Effector memory CD4-positive, alpha-beta T cell (primary cell): ENCODE measurements at places on chromosomes 2 and 18.

GRCh38 chr18:22439447-22439846, 21.7 kb upstream of the CTAGE1 start:
- no peak for DNase-seq

- no peak for DNase-seq
Measured at GRCh38 chr2:69298862-69299261, 88.2 kb downstream of the GFPT1 start.

GRCh38 chr2:9364791-9365497, 58.4 kb downstream of the ITGB1BP1 start:
- no peak for DNase-seq

GRCh38 chr18:60090170-60090569, 190.4 kb downstream of the PMAIP1 start:
- no peak for DNase-seq

GRCh38 chr18:23857164-23857552, 157.4 kb upstream of the TTC39C start:
- DNase-seq, result no peak

DNA sequence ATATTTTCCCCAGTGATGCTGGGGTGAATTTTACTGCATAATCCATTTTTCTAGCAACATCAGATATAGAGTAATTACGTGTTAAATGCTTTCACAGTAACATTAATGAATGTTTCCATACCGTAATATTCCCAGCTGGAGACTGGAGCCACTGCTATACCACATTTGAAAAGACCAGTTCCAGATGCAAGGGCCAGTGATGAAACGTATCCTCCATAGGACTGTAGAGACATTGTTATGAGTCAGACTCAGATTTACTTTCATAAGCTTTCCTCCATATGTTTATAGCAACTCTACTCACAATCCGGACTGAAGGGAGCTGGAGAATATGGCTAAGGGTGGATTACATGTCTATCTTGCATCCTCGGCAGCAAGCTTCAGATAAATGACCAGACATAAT, 22.7 kb upstream of the GCG start:
- DNase-seq, result no peak

DNA sequence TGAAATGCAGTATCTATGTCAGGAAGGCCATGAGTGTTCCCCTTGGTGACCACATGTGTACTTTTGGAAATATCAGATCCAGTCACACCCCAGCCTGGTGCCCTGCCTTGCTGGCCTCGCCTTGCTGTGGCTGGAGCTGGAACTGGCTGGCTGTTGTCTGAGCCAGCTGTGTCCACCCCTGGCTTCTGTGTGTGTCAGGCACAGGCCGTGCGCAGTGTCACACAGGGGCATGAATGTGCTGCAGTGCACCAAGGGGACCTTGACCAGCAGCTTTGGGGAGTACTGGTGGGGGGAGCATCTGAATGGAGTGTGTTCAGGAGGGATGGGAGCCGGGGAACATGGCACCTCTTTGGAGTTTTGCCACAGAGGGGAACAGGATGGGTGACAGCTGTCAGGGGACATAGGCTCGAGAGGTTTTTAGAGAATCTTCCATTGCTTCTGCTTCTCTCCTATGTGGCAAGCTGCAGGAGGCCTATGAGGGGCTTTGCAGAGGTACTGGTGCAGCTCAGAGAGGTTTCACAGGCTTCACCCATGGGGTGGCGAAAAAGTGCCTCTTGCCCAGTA, 44.7 kb upstream of the FAHD2A start:
- no peak for DNase-seq

DNA sequence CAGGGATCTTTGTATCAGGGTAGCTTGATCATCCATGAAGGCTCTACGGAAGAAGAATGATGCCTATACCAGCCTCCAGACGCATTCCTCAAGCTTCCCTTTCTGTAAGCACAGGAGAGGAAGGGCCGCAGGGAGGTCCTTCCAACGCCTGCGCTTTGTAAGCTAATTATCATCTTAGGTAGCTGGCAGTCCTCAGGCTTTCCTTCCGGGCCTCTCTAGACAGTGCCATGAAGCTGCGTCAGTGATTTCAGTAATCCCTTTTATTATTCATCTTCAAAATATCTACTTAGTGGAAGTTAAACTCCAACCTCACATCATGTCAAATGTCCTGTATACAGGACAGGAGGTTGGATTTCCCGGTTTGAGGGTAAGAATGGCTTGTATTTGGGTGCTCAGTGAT, 92.3 kb downstream of the ETAA1 start:
- DNase-seq, result no peak

DNA sequence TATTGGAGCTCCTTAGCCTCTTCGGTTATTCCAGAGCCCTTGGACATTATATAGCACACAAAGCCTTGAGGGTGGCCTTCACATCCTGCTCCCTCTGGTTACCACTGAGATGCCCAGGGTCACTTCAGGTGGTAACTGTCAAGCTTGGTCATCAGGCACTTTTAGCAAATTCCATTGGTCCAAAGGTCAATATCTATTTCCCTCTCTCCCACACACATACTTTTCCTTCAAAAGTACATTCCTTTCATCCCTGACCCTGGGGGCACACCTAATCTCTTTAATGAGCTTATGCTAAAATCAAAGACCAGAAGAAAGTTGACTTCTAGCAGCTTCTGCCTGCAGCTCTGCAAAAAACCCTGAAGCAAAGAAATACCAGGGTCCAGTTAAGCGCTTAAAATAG, 172.0 kb upstream of the NRP2 start:
- no peak for DNase-seq

DNA sequence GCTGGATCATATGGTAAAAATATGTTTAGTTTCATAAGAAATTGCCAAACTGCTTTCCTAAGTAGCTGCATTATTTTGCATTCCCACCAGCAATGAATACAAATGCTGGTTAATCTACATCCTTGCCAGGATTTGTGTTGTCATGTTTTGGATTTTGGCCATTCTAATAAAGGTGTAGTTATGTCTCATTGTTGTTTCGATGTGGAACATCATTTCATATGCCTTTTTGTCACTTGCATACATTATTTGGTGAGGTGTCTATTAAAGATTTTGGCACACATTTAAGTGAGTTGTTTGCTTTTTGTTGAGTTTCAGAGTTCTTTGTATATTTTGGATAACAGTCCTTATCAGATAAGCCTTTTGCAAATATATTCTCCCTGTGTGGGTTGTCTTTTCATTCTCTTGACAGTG, 299.2 kb upstream of the TFPI start:
- DNase-seq, result no peak

DNA sequence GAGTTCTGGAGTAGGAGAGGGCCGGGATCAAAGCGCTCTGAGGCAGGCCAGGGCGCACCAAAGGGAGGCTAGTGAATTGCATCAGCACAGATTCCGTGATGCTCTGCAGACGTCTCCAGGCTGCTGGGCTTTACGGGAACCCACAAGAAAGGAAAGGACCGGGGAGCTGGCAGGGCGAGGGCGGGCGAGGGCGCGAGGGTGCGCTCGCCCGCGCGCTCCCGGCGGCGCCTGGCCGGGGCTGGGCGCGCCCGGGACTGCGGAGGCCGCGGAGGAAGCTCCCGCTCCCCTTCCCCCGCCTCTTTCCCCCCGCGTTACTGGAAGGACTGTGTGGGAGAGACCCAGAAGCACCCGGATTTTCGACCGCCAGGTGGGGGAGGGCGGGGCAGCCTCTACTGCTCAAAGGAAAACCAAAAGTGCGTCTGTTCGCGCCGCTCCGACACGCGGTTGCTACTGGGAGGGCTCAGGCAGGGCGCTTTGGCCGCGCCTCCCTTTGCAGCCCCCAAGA, 2.4 kb upstream of the FOSL2 start:
- peak; percentile 81 for DNase-seq

- no peak for DNase-seq
Measured at GRCh38 chr2:219555956-219556355, 12.1 kb downstream of the TMEM198 start.

GRCh38 chr2:42048299-42049220, 739 bp downstream of the PKDCC start:
- no peak for DNase-seq

DNA sequence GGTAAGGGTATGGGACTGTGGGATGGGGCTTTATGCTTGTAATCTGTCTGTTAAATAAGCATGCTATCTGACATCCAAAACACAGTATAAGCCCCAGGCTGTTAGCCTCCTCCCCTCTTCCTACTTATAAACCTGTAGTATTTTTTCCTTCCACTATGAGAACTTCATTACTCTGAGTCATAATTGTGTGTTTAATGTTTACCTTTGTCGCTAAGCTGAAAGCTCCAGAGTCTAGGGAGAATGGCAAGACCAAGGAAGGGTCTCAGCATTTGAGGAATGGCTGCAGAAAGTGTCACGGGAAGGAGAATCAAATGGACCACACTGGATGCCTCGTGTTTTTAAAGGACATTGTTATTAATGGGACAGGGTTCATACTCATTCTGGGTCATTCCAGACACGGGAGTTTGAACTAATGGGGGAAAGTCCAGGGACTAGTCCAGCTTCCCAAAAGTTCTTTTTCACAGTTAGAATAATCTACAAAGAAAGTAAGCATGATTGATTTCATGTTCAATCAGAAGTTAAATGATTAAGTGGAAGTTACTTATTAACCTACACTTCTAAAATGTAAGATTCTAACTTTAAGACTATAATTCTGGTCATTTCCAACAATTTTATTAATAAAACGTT, 292.2 kb downstream of the AFF3 start:
- no peak for DNase-seq

- DNase-seq, result no peak
Measured at GRCh38 chr18:37709740-37710139, 144.1 kb upstream of the CELF4 start.

DNA sequence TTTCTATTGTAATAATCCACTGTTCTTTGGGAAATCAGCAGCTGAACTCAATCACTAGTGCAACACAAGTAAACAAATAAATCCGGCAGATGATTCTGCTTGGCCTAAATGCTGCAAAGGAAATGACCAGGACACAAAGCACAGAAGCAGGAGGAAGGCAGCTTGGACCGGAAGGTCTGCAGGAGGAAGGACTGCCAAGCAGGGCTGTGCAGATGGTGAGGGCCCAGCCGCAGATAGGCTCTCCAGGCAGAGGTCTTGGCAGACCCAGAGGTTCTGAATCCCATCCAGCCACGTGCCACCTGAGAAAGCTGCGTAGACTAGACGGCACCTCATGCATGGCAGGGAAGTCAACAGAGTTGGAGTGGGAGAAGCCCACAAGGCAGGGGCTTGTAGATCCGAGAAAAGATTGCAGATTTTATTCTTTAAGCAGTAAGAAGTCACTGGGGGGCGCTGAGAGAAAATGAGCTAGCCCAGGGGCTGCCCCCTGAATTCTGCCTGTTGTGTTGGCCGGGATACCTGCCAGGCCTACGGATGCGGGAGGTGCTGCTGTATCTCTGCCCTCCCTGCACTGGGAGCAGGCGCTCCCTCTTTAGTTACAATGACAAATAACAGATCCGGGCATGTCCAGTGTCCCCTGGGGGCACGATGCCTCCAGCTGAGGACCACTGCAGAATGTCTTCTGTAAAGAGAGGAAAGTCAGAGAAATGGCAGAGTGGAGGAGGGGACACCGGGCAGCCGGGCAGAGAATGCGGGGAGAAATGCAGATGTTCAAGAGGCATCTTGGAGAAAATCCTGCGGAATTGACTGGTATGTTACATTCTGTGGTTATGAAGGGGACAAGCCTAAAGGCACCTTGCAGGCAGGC, 153.5 kb downstream of the PXDN start:
- no peak for DNase-seq

DNA sequence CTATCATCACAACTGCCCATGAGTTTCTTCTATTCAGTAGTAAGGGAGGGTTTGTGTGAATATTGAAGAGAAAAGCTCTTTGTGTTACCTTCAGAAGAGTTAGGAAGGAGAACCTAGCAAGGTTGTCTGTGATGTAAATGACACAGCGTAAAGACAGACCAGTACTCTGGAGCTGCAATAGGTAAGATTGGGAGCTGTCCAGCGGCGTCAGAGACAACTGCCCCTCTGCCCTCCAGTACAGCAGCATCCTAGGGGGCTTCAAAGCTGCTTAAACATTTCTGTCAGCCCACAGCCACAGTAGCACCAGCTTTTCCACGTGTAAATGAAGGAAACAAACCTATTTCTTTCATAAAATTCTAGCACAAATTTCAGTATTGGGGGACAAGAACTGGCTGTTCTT, 34.5 kb downstream of the NYAP2 start:
- no peak for DNase-seq

- DNase-seq, result no peak
Measured at GRCh38 chr2:72951303-72952095, 34.2 kb downstream of the EMX1 start.

DNA sequence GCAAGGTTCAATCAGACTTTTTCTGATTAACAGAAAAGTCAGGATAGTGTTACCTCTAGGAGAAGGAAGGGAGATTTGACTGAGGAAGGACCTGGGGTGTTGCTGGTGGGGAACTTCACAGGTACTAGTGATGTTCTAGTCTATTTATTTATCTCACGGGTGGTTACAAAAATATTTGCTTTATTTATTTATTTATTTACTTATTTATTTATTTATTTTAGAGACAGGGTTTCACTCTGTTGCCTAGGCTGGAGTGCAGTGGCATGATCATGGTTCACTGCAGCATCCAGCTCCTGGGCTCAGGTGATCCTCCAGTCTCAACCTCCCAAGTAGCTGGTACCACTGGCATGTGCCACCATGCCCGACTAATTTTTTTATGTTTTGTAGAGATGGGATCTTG, 105.4 kb downstream of the MCFD2 start:
- DNase-seq, result no peak

- no peak for DNase-seq
Measured at GRCh38 chr18:32618546-32618945, 147.9 kb upstream of the GAREM1 start.

GRCh38 chr2:108570416-108570815, 36.1 kb downstream of the LIMS1 start:
- DNase-seq, result no peak

DNA sequence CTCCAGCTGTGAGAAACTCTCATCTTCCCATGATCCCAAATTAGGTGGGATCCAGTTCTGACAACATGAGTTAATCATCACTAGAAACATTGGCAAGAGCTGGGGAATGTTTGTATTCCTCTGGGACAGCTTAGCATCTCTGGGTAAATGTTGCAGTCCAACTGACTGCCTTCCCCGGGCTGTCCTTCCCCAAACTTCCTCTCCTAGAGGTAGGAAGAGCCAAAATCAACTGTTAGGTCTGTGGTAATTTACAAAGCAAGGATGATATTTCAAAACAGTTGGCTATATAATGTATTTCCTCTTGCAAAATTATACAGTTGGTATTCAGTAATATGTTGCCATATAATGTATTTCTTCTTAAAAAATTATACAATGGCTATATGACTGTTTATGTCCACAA, 148.5 kb downstream of the MGAT5 start:
- no peak for DNase-seq
